ENCODE measurements at places on chromosomes 2 and 18.

DNA sequence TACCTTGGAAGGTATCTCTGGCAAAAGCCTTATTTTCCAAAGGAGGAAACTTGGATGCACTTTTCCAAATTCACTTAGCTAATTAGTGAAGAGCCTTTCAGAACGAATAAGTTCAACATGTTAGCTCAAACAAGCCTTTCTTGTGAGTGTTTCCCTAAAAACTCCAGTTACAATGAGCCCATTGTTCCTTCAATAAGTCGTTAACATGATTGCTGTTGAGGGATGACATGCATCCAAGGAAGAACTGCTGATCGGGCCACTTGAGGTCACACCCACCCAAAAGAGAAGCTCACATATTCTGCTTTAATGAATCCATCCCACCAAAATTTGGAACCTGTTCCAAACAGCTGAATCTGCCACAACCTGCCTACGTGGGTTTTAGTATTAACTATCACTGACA, 48.1 kb upstream of the SLC35G4 start:
- no peak for DNase-seq

DNA sequence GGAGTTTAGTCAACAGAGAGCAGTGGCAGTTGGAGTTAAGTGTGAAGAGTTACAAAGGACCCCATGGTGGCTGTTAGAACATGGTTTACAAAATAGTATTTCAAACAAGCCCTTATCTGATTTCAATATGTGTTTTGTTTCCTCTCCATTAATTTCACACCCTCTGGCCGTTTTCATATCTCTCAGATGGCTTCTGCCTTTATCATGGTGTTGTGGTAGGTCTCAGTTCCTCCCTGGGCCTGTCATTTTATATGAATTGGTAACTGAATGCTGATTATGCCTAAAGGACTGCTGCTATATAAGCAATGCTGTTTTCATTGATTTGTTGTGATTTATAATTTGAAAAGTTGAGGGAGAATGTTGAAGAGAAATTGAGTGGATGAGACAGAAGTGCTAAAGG, 686.7 kb downstream of the NYAP2 start:
- DNase-seq: no peak

GRCh38 chr2:176082824-176083751, 674 bp downstream of the EVX2 start:
- no peak for DNase-seq

DNA sequence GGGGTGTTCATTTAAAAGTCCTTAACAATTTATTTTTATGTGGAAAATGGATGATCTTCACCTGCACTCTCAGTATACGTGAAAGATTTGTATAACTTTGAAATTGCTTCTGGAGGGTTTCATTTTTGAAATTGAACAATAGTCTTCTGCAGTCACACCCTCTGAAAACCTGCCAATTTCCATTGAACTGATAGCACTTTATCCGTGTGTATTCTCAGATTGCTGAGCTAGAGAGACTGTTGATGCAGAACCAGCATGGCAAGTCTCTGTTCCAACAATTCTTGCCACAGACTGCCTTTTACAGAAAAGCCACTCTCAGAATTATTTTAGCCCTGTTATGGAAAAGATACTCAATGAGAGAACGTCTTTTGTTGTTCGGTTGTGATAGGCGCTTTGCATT, 6.6 kb upstream of the GULP1 start:
- DNase-seq: no peak

All from stimulated activated CD8-positive, alpha-beta memory T cell treated with anti-CD3 and anti-CD28 coated beads, Interleukin-7, amount 100 ng/mL, for 4 hours (primary cell).